ENCODE measurements at places on chromosomes 12 and 14.

GRCh38 chr12:56628671-56629458, 1.3 kb downstream of the BAZ2A start:
- peak; percentile 57 for DNase-seq

- DNase-seq: no peak
These were observed 34.6 kb upstream of the ANKRD9 start for GRCh38 chr14:102544046-102544746.

GRCh38 chr12:69464428-69464827, 5.8 kb upstream of the FRS2 start:
- DNase-seq: no peak

DNA sequence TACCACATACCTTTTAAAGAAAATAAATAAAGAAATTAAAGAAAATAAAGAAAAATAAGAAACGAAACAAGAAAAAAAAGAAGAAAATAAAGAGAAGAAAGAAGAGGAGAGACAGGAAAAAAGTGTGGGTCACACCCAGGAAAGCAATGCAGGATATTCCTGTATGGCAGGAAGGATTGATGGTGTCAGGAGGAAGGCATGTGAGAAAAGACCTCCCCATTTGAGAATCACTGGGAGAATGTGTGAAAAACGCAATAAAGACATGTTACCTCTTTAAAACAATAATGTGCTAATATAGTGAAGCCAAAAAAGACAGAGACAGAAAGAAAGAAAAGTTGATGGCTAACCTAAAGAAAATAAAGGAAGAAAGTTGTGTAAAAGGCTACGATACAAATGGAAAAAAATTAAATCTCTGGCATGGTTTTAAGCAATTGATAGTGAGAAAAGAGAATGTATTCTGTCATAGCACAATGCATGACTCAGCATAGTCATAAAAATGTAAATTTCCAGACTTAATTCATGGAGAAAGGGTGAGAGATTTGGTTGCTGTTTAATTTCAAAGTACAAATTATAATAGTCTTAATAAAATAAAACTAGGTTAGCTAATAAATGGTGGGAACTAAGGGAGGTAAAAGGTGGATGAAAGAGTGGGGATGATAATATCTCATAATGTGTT, 24.3 kb upstream of the FOXG1 start:
- no peak for DNase-seq

DNA sequence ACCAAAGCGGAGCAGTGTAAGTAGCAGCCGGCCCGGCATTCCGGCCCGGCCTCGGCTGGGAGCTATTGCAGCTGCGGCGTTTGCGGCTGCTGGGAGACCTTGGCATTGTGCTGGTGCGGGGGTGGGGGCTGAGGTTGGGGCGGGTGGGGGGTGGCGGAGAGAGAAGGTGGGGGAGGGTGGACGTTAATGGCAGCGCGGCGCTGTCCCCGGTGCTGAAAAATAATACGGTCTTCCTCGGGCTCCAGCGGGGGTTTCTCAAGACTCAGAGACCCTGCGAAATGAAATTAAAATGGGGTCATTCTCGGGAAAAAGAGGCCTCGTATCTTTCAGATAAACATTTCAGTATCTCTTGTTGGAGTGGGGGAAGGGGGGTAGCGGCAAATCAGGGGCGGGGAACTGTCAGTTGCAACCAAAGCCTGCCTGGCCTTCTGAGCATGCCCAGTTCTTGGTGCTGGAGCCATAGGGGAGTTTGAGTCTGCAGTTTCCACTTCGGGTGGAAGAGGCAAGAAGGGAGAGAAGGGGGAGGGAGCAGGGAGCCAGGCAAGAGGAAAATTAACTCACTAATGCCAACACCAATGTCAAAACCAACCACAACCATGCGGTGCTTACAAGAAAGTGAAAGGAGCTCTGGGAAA, 414 bp downstream of the UNC79 start:
- DNase-seq: no peak

DNA sequence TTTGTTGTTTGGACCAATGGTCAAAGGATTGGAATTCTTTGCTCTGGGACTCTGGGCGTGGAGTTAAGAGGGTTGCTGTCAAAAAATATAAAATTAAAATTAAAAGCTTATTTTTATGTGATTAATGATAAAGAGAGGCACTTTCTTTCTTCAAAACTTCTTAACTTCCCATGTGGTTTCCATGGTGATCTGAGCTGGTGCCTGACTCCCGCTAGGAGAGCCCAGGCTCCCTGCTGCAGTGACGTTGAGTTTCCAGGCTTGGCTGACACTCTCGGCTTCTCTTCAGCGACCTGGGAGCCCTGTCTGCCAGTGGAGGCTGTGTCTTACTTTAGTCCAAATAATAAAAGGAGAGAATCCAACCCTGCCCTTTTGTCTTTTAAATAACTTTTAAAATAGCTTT, 84.4 kb downstream of the GALC start:
- no peak for DNase-seq

GRCh38 chr14:20807304-20808161, 4.9 kb upstream of the RNASE1 start:
- DNase-seq: no peak

DNA sequence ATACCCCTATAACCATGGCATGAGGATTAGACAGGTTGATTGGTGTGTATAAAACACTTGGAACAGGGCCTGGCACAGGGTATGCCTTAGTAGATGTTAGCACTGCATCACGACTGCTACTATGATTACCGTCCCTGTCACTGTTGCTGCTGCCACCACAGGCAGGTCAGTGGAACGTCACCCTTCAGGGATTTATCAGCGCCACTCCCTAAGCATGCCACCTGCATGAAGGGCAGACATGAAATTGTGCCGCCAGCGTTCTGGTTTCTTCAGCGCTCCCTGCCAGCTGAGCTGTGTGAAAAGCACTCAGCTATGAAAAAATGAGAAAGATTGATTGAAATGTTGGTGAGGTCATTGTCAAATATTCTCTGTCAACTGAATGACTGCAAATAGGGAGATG, 477.0 kb downstream of the DPF3 start:
- DNase-seq: no peak

- no peak for DNase-seq
These were observed 33.5 kb downstream of the RNFT2 start for GRCh38 chr12:116771651-116772050.

DNA sequence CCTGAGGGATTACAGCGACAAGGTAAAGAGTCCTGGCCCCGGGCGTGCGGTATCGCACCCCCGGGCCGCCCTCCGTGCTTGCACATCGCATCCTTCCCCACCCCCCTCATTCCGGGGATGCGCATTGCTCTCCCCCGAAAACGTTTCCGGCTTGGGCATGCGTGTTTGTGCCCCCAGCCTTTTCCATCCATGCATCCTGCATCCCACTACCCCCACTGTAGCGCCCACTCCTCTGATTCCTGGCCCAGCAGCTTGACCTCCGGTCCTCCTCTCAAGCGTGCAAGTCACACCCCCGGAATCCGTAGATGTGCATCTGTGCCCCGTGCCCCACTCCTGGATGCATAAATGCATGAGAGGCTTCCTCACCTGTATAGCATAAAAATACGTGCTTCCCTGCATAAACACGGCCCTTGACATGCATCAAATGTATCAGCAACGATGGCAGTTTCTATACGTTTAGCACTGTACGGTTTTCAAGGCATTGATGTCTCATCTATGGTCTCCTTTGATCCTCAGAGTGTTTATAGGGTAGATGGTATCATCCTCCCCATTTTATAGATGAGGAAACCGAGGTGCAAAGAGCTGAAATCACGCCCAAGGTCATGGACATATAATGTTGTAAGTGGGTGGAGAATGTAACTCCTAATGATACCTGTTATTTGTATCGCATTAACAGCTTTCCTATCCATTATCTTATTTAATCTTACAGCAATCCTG, 484 bp downstream of the RIC8B start:
- no peak for DNase-seq

DNA sequence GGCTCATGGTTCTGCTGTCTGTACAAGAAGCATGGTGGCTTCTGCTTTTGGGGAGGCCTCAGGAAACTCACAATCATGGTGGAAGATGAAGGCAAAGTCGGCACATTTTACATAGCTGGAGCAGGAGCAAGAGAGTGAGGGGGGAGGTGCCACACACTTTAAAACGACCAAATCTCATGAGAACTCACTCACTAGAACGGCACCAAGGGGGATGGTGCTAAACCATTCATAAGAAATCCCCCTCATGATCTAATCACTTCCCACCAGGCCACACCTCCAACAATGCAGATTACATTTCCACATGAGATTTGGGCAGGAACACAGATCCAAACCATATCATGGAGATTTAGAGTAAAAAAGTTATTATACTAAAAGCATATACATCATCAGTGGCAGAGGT, 13.6 kb upstream of the LEMD3 start:
- DNase-seq: no peak

GRCh38 chr12:112386726-112387125, 4.5 kb upstream of the HECTD4 start:
- DNase-seq: no peak

DNA sequence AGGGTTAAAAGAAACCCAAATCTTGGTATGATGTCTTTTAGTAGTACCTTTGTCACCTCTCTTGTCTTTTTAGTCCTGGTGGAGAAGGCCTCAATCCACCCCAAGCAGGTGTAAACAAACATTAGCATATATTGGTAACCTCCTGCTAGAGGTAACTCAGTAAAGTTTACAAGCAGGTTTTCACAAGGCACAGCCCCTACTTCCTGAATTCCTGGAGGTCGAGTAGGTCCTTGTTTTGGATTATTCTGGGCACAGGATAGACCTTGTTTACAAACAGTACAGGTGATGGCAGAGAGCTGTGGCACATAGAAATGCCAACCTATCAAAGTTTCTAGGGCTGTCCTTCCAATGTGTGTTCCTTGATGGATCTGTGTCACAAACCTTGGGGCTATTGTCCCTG, 99.1 kb downstream of the ALG10 start:
- DNase-seq: no peak
